ENCODE measurements at places on chromosomes 3 and 15.
A peak's percentile ranks its signal among the peaks of the same experiment; 100 is the strongest.

- no peak for DNase-seq
Observed at GRCh38 chr3:178465260-178466180, 70.7 kb upstream of the KCNMB2 start.

DNA sequence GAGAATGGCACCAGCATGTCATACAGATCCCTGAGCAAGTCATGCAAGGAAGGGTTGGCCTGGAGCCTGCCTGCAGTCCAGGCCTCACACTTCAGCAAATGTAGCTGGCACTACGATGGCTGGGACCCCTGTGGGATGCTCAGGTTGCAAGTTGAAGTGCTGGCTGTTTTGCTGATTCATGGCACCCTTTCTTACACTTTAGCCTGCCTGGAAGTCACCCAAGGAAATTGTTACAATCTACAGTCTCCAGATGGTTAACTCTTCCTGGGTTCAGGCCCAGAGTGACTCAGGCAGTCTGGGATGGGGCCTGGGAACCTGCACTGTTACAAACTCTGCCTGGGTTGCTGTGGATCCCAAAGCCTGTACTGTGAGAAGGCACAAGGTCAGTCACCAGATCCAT lies 91.0 kb upstream of the SLC6A11 start:
- DNase-seq = no peak

GRCh38 chr3:45779746-45780735 lies 16.3 kb downstream of the SLC6A20 start:
- DNase-seq = no peak

- no peak for DNase-seq
Observed at GRCh38 chr15:51688863-51689262, 7.6 kb downstream of the SCG3 start.

- peak; percentile 56 for DNase-seq
Observed at GRCh38 chr15:73688455-73688854, 4.3 kb downstream of the CD276 start.

- DNase-seq = no peak
Observed at GRCh38 chr15:47669221-47669620, 48.1 kb upstream of the SEMA6D start.

DNA sequence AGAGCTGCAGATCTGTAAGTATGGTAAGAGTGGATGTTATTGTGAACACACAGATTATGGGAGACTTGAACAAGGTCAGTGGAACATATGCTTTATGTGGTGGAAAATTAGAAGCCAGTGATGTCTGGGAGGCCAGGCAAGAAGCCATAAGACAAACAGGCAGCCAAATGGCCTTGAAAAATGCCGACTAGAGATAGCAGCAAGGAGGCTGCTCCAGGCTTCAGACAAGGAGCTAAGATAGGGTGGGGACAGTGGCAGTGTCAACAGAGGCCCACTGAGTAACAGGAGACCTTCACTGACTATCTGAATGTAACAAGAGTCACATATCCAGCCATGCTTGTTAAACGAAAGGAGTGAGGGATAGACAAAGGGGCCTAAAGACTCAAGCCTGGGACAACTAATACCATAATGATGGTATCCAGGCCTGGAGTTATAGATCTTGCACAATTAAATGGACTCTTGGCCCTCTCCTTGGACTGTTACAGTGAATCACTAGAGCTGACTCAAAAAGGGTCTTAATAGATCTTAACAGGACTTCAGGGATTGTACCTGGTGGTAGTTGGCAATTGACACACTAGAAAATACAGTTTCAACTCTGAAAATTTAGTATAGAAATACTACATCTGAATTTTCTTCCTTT lies 50.6 kb downstream of the CFAP20DC start:
- DNase-seq = no peak

DNA sequence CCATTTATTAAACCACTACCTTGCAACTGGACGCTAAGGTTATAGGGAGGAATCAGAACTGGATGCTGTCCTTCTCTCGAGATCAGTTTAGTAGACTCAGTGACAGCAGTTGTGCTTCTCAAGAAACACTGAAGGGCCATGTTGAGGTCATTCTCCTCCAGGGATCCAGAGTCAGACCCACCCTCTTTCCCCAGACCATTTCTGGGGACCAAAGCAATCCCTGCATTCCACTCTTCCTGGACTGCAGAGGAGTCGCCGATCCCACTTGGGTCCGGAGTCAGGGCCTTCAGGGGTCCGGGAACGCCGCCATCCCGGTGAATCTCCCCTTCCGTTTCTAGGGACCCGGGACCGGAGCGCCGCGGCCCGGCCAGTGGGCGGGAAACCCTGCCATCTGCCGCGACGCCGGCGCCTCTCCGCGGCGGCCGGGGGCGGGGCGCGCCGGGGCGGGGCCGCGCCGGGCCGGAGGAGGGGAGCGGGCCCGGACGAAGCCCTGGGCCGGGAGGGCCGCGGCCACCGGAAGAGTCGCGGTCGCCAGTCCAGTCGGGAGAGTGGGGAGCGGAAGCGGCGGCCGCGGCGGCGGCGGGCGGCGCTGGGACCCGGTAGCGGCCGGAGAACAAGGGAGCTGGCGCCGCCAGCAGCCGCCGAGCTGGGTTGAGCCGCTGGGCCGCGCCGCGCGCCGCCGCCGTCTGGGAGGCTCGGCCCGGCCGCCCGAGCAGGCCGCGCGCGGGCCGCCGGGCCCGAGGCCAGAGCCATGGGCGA lies at the start of gene DVL3:
TSS of gene DVL3 (plus strand) at position 493 of the 759 bp plus-strand sequence. CDS start at position 752, 259 bp downstream.
- DNase-seq = peak; percentile 55

DNA sequence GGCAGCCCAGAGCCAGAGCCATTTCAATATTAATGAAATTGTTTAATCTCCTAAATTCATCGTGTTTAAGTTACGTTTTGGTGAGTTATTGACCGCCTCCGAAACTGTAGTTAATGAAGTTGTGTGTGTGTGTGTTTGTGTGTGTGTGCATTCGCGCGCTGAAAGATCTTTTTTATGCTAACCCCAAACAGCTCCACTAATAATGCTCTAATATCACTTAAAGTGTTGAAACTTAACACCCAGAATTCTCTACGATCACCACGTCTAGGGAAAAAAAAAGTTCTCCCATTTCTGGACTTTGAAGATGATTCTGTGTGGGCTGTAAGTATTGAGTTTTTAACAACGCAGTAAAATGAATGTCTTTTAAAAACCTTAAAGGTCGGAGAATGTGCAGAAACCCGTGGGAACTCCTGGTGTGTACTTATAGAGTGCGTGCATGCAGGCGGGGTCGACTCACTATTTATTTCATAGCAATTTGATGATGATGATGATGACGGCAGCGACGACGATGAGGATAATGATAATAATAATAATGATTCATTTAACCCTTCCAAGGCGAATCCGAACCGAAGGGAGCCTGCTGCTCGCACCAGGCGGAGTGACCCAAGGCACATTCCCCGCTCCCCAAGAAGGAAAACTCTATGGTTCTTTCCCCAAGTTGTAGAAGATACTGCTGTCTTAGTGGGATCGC lies 1.4 kb upstream of the FOXB1 start:
- DNase-seq = no peak

DNA sequence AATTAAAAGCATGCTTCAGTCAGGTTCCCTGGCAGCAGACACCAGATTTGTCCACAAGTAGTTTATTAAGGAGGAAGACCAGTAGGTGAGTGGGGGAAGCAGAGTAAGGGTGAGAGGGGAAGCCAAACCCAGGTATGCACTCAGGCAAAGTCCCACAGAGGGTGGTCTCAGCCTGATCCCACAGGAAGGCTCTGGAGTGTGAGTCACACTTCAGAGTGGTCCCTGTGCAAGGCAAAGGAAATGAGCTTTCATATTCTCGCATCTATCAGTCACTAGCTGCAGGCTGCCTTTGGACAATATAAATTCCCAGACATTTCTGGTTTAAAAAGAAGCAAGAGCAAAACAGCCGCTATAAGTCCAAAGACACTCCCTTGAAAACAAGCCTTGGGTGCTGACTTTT lies 78.5 kb downstream of the TRANK1 start:
- no peak for DNase-seq

GRCh38 chr3:161014843-161015749 lies 90.1 kb downstream of the B3GALNT1 start:
- DNase-seq = no peak

DNA sequence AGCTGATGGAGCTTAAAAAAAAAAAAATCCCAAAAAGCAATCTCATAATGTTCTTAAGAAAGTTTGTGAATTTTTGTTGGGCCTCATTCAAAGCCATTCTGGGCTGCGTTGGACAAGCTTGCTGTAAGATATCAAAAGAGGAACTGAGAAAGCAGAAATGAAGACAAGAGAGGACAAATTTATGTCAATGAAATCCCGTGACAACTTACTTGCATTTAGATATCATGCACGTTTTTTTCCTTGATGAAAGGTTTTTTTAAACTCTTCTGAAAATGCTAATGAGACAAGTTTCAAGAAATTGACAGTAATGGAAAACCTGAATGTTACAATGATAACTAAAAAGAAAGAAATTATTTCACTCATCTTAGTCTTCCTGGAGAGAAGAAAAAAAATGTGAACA lies 662.9 kb downstream of the SQOR start:
- DNase-seq = peak; percentile 29
